DMS79 (cell line): ENCODE measurements at places on chromosomes 4 and X.

- DNase-seq, result no peak
These were observed 16.1 kb downstream of the MSMO1 start for GRCh38 chr4:165343353-165344191.

- peak; percentile 78 for DNase-seq
These were observed 144.4 kb downstream of the ATG4A start for GRCh38 chrX:108235986-108236385.

- no peak for DNase-seq
These were observed 100.1 kb upstream of the VCX3B start for GRCh38 chrX:8364369-8365141.

- no peak for DNase-seq
These were observed 11.7 kb downstream of the TLR7 start for GRCh38 chrX:12878536-12878935.

DNA sequence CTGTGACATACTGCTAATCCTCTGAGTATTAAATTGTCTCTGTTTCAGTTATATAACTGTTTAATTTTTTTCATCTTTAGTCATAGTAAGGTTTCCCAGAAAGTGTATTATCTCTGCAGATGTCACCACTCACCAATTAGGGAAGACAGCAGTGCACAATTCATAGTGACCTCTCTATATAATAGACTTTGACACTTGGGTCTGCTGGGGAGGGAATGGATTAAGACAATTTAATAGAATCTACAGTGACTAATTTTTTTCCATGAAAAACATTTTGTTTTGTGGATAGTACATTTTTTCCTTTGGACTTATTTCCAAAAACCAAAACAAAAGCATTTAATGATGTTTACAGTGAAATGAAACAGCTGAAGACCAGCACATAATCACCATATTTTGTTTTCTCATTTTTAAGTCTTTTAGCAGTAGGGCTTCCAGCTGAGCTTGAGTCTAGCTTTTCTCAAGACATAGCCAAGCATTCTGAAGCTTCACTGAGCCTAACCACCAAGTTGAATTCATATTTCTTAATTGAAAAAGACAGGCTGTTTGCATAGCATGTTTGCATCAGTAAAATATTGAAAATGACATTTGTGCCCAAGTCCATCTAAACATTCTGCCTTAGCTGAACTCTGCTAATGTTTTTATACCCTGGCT, 69.5 kb downstream of the PCDH19 start:
- no peak for DNase-seq

DNA sequence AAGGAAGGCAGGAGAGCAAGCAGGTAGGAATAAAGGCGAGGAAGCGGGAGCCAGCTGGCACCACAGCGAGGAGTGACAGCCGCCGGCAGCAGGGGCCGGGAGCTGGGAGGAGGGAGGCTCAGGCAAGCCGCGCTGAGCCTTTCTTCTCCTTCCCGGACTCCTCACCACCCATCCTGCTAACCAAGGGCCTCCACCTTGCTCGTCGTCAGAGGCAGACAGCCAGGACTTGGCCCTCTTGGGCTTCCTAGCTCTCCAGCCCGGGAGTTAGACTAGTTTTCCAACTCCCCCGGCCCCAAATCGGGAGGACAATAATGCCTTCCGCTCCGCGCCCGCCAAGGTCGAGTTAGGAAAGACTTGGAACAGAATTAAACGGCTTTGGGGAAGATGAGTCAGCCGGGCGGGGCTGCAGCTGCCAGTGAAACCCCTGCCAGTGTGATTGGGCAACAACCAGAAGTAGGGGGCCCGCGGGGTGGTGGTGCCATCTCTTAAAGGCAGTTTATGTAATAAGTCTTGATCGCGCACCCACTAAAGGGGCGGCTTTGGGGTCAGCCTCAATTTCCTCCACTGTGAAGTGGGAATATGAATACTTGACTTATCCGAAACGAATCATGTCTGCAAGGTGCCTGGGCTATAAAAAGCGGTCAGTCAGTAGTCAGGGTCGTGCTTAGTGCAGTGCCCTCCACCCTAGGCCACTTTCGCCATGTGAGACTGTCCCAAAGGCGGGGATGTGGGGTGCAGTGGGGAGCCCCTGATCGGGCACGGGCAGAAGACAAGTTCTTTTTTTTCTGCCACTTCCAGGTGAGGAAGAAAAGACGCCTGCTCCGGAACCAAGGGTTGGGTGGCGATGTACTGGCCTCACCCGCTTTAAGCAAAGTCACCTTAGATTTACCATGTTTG, 6.7 kb upstream of the HSD17B10 start:
- DNase-seq, result peak; percentile 0

DNA sequence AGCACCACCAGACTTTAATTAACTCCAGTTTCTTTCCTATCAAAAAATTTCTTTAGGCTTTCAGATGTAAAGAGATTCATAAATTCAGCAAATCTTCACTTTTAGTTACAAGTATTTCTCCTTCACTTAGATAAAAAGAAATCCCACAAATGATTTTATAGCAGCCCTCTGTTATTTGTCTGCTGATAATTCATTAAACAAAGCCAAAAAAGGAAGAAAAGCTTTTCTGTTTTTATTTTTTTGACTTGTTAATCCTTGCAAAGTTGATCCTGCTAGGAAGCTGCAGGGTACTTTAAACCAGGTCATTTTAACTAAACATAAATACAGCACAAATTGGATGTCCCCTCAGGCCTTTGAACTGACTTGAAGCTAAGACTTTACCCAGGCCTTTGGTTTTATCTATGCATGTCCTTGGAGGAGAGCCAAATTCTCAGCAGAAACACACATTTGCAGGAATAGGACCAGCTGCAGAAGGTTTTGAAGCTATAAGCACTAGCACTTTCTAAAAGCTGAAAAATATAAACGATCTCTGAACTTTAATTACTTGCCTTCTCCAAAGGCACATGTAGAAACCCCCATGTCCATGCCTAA, 57.5 kb downstream of the PCDH18 start:
- DNase-seq, result no peak

- DNase-seq, result no peak
These were observed 1180.9 kb upstream of the ADGRL3 start for GRCh38 chr4:60019180-60019579.

GRCh38 chr4:8338351-8338961, 68.9 kb downstream of the HTRA3 start:
- DNase-seq, result no peak

GRCh38 chr4:26140150-26140898, 180.5 kb upstream of the RBPJ start:
- DNase-seq, result no peak

- no peak for DNase-seq
These were observed 202.8 kb upstream of the GRID2 start for GRCh38 chr4:92100975-92101374.

GRCh38 chrX:53279296-53280237, 1.8 kb downstream of the IQSEC2 start:
- DNase-seq, result no peak

DNA sequence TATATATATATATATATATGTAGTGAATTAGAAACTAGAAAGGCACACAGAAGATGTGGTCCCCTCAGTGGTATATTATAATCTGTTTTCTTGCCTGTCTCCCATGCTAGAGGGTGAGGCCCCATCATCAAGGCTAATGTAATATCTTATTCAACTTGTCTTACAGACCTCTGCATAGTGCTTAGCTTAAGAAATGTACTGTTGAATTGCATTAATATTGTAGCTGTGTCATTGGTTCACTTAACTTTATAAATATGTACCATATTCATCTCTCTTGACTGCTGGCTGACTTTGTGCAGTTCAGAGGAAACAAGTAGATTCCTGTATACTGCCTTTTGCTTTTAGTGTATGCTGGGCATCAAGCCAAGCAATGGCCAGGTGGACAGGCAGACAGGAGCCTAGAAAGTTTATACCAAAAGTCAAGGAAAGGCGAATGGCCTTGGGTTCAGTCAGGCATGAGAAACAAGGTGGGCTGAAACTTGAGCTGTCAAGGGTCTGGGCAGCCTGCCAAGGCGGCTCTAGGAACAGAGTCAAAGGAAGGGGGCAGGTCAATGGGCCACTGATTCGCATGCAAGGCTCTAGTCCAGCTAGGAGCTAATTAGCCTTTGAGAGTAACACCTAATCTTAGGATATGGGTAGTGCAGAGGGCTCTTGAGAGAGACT, 78.8 kb upstream of the LEF1 start:
- DNase-seq, result peak; percentile 87

DNA sequence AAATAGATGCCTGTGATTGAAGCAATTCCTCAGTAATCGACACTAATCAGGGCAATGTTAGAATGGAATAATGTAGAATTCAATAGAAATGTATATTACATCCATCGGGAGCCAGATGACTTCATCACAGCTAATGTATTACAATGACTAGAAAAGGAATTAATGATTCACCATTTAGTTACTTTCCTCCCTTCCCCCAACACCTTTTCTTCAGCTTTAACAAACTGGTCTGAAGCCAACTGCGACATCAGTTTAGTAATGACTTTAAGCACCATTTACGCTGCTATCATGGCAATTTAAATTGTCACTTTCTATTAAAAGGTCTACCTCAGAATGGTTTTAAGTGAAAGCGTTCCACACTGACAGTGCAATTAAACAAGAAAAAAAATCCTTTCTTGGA, 45.1 kb downstream of the SUPT20HL2 start:
- no peak for DNase-seq

- DNase-seq, result no peak
These were observed 36.7 kb downstream of the FGFRL1 start for GRCh38 chr4:1047976-1048772.
